ENCODE measurements at places on chromosomes 2 and 18.

DNA sequence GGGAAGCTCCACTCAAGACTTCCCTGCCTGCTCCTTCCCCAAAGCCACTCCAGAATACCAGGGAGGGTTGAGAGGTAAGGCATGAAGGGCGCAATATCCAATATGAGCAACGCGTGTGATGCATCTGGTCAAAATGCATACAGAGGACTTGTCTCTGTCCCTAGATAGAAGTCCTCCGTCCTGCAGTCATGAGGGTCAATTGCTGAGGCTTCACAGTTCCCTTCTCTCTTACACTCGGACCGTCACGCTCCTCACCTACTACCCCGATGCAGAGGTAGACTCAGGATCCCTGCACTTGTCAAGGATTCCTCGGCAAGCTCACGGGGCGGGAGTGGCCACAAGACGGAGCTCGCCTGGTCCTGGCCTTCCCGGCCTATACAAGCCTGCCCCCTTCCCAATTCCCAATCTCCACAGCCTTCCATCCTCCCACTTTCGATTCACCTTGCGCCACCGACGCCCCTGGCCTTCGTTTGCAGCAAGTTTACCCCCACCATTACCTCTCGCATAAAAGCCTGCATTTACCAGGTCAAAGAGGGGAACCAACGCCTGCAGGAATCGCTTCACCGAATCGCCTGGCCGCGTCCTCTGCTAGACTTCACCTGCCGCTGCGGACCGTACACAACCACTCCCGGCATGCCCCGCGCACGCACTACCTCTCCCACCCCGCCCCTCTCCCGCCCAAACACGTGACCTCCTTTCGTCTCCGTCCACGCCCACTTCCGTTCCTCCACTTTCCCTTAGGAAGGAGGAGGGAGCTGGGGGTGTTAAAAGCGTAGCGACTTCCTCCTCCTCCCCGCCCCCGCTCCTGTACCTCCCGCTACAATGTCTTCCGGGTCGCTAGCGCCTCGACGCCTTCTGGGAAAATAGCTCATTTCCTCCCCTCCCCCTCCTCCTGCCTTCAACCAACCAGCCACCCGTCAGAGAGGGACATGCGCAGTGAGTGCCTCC lies at the start of gene ORC4:
Gene ORC4, minus strand, starts transcription at position 627 of the 948 bp plus-strand sequence. CDS start 44,779 bp downstream, outside the sequence.
- H3K36me3 ChIP-seq: no peaks in the 10 kb centered on the region
- H3K27me3 ChIP-seq: no peaks in the 10 kb centered on the region
- H3K27ac ChIP-seq: peak within 1 kb of the TSS; percentile 93
- H3K4me1 ChIP-seq: peaks cover 41% of the 10 kb centered on the region

GRCh38 chr2:108069515-108070310 lies 83.4 kb downstream of the SLC5A7 start:
- H3K27ac ChIP-seq: no peak overlapping the region
- no peaks in the 10 kb centered on the region for H3K36me3 ChIP-seq
- no peaks in the 10 kb centered on the region for H3K4me1 ChIP-seq

DNA sequence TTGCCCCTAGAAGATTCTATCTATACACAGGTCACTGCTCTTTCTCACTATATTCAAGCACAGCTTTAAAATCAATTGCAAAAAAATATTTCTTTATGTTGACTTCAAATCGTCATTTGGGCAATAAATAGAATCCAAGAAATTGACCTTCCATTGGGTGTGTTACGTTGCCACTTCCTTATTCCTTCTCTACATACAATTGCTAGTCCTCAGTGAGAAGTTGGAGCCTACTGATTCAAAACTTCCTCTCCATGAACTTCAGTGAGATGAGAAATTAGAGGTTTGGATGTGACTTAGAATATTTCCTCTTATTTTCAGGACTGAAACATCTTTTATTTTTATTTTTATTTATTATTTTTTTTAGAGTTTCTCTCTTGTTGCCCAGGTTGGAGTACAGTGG lies 40.3 kb downstream of the PMAIP1 start:
- no peak overlapping the region for H3K4me3 ChIP-seq
- no peaks in the 10 kb centered on the region for H3K36me3 ChIP-seq
- no peaks in the 10 kb centered on the region for H3K27me3 ChIP-seq
- no peaks in the 10 kb centered on the region for H3K4me1 ChIP-seq
- no peak overlapping the region for H3K27ac ChIP-seq

- H3K4me3 ChIP-seq: no peak overlapping the region
- no peak for DNase-seq
- H3K27ac ChIP-seq: no peak overlapping the region
- H3K4me1 ChIP-seq: no peaks in the 10 kb centered on the region
These were observed 30.5 kb downstream of the MARCHF7 start for GRCh38 chr2:159742846-159743245.

- no peak for DNase-seq
- H3K27me3 ChIP-seq: no peaks in the 10 kb centered on the region
- H3K27ac ChIP-seq: no peak overlapping the region
These were observed 28.2 kb upstream of the CYRIA start for GRCh38 chr2:16693854-16694253.

GRCh38 chr2:18980104-18980785 lies 378.2 kb downstream of the OSR1 start:
- H3K36me3 ChIP-seq: no peaks in the 10 kb centered on the region
- H3K4me1 ChIP-seq: no peaks in the 10 kb centered on the region
- DNase-seq: no peak
- H3K27ac ChIP-seq: no peak overlapping the region
- H3K4me3 ChIP-seq: no peak overlapping the region
- H3K27me3 ChIP-seq: no peaks in the 10 kb centered on the region

DNA sequence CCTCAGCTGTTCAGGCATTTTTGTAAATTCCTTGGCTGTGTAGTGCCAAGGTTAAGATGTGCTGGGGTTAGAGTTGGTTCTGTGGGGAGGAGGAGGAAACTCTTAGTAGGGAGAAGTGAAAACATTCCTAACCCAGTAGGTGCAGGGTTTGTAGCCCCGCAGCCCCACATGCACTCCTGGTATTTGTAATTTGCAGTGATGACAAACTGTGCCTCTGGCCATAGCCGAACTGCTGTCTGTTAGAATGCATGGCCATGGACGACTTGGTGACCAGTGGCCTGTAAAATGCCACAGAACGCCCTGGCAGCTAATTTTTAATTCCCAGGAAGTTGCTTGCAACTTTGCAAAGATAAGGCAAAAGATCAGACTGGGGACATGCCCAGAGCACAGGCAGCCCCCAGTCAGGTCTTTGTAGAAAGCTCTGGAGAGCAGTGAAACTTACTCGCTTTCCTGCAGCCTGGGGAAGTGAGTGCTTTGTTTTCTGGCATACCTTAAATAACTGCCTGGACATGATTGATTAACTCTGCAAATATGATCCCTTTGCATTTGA lies 38.4 kb downstream of the LYPD6B start:
- no peak overlapping the region for H3K27ac ChIP-seq
- H3K27me3 ChIP-seq: no peaks in the 10 kb centered on the region
- DNase-seq: no peak
- H3K4me1 ChIP-seq: peaks cover 8% of the 10 kb centered on the region

GRCh38 chr2:196225213-196225612 lies 53.8 kb upstream of the STK17B start:
- no peak overlapping the region for H3K4me3 ChIP-seq
- H3K27ac ChIP-seq: no peak overlapping the region
- no peaks in the 10 kb centered on the region for H3K27me3 ChIP-seq
- DNase-seq: no peak
- no peaks in the 10 kb centered on the region for H3K36me3 ChIP-seq
- peaks cover 5% of the 10 kb centered on the region for H3K4me1 ChIP-seq

DNA sequence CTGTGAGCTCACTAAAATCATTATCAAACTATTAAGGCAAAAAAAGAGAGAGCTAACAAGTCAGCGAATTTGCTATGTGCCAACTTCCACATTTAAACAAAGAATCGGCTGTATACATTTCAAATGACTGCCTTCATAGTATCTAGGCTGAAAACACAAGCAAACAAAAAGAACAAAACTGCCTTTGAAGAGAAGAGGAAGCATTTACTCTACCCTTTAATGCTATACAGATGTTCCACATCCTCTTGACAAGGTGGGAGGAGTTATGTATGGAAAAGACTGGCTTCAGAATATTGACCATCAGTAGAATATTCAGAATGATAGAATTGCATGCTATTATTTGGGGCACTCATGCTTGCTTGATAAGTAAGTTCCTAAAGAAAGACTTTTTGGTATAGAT lies 741.7 kb downstream of the PLCL1 start:
- H3K27ac ChIP-seq: no peak overlapping the region
- H3K4me1 ChIP-seq: no peaks in the 10 kb centered on the region
- DNase-seq: no peak
- H3K27me3 ChIP-seq: no peaks in the 10 kb centered on the region

DNA sequence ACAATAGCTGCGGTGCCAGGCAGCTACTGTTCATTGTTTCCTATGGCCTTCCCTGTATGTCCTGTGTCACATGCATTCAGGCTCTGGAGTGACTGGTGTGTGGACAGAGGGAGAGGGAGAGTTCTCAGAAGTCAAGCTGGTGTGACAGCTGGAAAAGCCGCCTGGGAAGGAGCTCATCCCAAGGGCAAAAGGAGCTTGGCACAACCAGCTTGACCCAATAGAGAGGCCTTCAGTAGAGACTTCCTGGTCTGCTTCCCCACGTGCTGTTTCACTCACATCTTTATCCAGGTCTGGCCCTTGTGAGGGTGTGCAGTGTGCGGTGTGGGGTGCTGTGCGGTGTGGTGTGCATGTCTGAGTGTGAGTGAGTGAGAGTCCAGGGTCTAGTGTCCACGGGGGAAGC lies 11.1 kb upstream of the NT5DC4 start:
- no peak overlapping the region for H3K4me3 ChIP-seq
- H3K27ac ChIP-seq: no peak overlapping the region
- no peak for DNase-seq
- no peaks in the 10 kb centered on the region for H3K27me3 ChIP-seq
- H3K4me1 ChIP-seq: no peaks in the 10 kb centered on the region

GRCh38 chr2:196959734-196960338 lies 33.3 kb upstream of the PGAP1 start:
- no peak overlapping the region for H3K4me3 ChIP-seq
- H3K4me1 ChIP-seq: peaks cover 5% of the 10 kb centered on the region
- no peak overlapping the region for H3K27ac ChIP-seq
- no peak for DNase-seq
- no peaks in the 10 kb centered on the region for H3K36me3 ChIP-seq

- no peak overlapping the region for H3K27ac ChIP-seq
- H3K36me3 ChIP-seq: no peaks in the 10 kb centered on the region
- DNase-seq: no peak
- H3K4me3 ChIP-seq: no peak overlapping the region
- no peaks in the 10 kb centered on the region for H3K27me3 ChIP-seq
- peaks cover 7% of the 10 kb centered on the region for H3K4me1 ChIP-seq
These were observed 30.9 kb upstream of the UBE2F start for GRCh38 chr2:237935740-237936452.

- no peaks in the 10 kb centered on the region for H3K27me3 ChIP-seq
- H3K36me3 ChIP-seq: no peaks in the 10 kb centered on the region
- H3K4me3 ChIP-seq: no peak overlapping the region
- H3K27ac ChIP-seq: no peak overlapping the region
- DNase-seq: no peak
- H3K4me1 ChIP-seq: no peaks in the 10 kb centered on the region
These were observed 126.3 kb upstream of the NRXN1 start for GRCh38 chr2:51158251-51158650.

- DNase-seq: no peak
- peaks cover 29% of the 10 kb centered on the region for H3K4me1 ChIP-seq
- no peaks in the 10 kb centered on the region for H3K27me3 ChIP-seq
- no peak overlapping the region for H3K4me3 ChIP-seq
These were observed 146.4 kb upstream of the HAAO start for GRCh38 chr2:42938671-42939370.

- no peak overlapping the region for H3K4me3 ChIP-seq
- no peaks in the 10 kb centered on the region for H3K36me3 ChIP-seq
- H3K27me3 ChIP-seq: no peaks in the 10 kb centered on the region
- H3K27ac ChIP-seq: no peak overlapping the region
- no peaks in the 10 kb centered on the region for H3K4me1 ChIP-seq
- no peak for DNase-seq
These were observed 56.7 kb downstream of the CYP26B1 start for GRCh38 chr2:72090781-72091482.

GRCh38 chr2:32752205-32752604 lies 124.4 kb downstream of the TTC27 start:
- no peaks in the 10 kb centered on the region for H3K36me3 ChIP-seq
- H3K27me3 ChIP-seq: no peaks in the 10 kb centered on the region
- no peak for DNase-seq
- H3K4me1 ChIP-seq: no peaks in the 10 kb centered on the region
- H3K27ac ChIP-seq: no peak overlapping the region

DNA sequence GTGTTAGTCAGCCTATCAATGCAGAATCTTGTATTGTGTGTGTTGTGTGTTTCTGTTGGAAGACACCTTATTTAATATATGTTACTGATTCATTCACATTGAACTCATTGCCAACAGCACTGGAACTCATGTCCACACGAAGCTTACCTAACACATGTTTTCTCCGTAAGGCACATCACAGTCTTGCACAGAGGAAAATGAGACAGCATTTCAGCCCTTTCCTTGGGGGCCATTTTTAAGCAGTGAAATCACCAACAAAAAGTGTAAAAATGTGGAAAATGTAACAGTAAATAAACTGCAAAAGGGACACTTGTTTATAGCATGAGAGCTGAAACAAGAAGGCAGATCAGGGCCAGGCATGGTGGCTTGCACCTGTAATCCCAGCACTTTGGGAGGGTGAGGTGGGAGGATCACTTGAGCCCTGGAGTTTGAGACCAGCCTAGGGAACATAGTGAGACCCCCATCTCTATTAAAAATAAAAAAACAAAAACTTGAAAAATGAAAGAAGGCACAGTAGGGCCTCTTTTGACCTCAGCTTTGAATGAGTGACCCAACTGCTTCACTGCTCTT lies 306.0 kb downstream of the MYCN start:
- no peak for DNase-seq
- H3K27ac ChIP-seq: no peak overlapping the region
- no peak overlapping the region for H3K4me3 ChIP-seq

- H3K4me1 ChIP-seq: peaks cover 5% of the 10 kb centered on the region
- no peak overlapping the region for H3K4me3 ChIP-seq
- no peak overlapping the region for H3K27ac ChIP-seq
- no peaks in the 10 kb centered on the region for H3K36me3 ChIP-seq
- no peaks in the 10 kb centered on the region for H3K27me3 ChIP-seq
These were observed 84.4 kb downstream of the MAP4K4 start for GRCh38 chr2:101781791-101782426.

- H3K36me3 ChIP-seq: no peaks in the 10 kb centered on the region
- H3K27me3 ChIP-seq: no peaks in the 10 kb centered on the region
- DNase-seq: peak; percentile 32
- peaks cover 3% of the 10 kb centered on the region for H3K4me1 ChIP-seq
These were observed 245.8 kb downstream of the SOX11 start for GRCh38 chr2:5937851-5938565.

- no peak for DNase-seq
- H3K27me3 ChIP-seq: no peaks in the 10 kb centered on the region
- H3K36me3 ChIP-seq: no peaks in the 10 kb centered on the region
- no peak overlapping the region for H3K4me3 ChIP-seq
- H3K4me1 ChIP-seq: no peaks in the 10 kb centered on the region
These were observed 28.7 kb upstream of the ZEB2 start for GRCh38 chr2:144548532-144549191.
